ENCODE measurements at places on chromosomes 16 and 17.

- no peak for DNase-seq
Measured at GRCh38 chr17:12691173-12691572, 25.5 kb downstream of the MYOCD start.

GRCh38 chr16:19169082-19169639 lies 1.1 kb downstream of the SYT17 start:
- no peak for DNase-seq

DNA sequence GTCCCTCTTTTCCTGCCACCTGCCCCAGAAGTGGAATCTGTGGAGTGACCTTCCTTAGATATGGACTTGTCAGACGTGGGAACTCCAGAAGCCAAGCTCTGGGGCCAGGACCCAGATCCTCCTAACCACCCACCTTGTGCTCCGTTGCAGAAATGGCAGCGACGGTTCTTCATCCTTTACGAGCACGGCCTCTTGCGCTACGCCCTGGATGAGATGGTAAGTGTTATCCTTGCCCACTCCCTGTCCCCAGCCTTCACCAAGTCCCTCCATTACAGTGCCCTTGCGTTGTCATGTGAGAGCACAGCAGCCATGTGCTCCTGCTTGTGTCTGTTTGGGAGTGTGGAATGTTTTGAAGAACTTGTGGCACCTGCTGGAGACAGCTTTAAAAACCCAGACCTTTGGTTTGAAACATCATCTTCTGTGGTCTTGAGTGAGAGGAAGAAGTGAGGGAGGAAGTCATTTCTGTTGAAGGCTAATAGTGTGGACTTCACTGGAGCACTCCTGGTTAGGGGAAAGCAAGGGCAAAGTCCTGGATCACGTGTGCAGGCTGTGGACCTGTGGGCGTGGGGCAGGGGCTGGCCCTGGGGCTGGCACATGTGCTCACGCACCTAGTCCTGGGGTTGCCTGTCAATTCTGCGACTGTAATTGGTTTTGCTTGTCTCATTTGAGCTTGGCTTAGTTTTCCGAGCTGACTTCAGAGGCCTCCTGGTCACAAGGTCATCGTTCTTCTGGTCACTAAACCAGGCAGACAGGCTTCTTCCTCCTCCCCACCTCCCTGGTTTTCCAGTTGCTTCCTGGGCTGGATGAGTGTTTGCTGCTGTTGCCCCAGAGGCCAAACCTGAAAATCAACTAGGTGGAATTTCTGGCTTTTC lies 35.8 kb downstream of the MPRIP start:
- DNase-seq = no peak

- DNase-seq = no peak
Measured at GRCh38 chr16:10850478-10850850, 26.5 kb upstream of the CIITA start.

DNA sequence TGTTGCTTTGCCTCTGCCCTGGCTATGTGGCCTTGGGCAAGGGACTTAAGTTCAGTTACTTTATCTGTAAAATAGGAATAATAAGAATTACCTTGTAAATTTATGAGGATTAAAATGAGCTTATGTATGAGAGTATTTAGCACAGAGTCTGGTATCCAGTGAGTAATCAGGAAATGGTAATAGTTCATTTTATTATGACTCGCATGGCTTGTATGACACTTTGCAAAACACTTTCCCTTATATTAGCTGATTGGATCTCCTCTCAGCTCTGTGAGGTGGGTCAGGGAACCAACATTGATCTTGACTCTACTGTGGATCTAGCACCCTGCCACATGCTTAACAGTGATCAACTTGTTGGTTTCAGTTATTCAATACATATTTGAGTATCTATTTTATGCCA lies 8.3 kb upstream of the CDH3 start:
- no peak for DNase-seq

GRCh38 chr16:52581530-52581929 lies 34.6 kb upstream of the TOX3 start:
- DNase-seq = no peak

DNA sequence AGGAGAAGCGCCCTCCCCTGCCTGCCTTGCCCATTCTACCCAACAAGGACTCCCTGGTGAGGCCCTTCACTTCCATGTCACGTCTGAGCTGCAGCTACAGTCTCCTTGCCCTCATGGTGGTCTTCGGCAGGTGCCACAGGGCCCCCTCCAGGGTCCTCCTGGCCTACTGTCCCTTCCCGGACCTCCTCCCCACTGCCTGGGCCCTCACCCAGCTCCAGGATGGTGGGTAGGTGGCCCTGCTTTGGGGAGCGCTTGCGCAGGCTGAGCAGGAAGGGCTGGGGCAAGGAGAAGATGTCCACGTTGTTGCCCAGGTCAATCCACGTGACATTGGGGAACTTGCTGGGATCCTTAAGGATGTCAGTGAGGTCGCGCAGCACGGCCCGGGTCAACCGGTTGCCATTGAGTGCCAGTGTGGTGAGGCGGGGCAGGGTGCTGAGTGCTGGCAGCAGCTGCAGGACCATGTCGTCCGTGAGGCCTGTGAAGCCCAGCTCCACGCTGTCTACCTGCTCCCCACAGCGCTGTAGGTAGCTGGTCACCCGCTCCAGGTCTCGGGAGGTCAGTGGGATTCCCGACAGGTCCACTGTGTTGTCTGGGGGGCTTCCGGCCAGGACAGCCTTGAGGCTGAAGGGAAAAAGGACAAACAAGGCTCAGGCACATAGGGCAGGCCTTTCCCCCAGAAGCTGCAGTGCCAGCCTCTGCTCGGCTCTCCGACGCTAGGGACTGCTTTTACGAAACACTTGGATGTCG lies 28.3 kb downstream of the TRPV2 start:
- DNase-seq = no peak

DNA sequence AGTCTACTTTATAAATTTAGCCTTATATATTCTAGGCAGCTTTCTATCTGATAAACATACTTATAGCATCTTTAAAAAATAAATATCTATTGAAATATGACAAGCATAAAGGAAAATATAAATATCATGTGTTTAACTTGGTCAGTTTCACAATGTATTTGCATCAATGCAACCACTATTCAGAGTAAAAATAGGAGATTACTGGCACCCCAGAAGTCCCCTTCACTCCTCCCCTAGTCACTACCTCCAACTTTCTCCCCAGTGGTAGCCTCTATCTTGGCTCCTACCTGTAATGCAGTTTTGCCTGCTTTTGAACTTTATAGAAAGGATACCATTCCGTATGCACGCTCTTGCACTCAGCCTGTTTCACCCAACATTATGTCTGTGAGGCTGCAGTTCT lies 3.2 kb upstream of the NOD2 start:
- no peak for DNase-seq

GRCh38 chr16:26724189-26724588 lies 342.5 kb upstream of the C16orf82 start:
- no peak for DNase-seq

DNA sequence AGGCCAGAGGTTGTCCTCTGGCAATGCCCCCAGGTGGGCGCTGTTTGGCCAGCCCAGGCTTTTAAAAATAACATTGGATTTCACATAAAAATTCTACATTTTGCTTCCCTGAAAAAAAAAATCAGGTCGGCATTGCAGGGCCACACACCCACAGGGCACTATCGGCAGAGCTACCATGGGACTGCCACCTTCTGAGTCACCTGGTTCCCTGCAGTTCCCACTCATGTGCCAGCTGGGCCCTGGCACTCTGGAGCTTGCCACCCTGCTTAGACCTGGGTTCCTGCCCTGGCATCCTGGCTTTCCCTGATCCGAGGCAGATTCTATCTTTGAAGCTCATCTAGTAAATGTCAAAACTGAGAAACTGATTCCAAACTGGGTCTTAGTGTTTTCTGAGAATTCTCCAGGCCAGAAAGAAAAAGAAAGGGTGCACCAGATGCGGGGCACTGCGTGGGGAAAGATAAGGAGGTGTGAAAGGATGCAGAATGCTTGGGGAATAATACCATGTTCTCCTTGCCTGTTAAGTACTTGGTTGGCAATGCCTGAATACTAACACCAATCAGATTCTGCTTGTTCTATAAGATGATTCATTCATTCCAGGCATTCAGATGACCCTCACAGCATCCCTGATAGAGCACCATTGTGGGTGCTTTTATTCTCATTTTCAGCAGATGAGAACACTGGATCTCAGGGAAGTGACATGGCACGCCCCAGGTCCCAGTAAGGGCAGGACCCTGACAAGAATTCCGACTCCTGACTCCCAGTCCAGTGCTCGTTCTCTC lies 51.8 kb downstream of the RAI1 start:
- DNase-seq = peak; percentile 71

DNA sequence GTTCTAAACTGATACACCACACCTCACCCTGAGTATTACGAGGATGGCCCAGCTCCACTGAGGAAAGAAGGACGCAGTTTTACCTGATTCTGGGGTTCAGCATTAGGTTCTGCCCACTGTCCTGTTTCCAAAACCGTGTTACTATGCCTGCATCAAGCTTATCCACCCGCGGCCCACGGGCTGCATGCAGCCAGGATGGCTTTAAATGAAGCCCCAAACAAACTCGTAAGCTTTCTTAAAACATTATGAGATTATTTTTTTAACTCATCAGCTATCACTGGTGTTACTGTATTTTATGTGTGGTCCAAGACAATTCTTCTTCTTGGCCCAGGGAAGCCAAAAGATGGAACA lies 4.0 kb upstream of the CD300LG start:
- no peak for DNase-seq

GRCh38 chr16:79037521-79038373 lies 562.8 kb downstream of the MAF start:
- no peak for DNase-seq

DNA sequence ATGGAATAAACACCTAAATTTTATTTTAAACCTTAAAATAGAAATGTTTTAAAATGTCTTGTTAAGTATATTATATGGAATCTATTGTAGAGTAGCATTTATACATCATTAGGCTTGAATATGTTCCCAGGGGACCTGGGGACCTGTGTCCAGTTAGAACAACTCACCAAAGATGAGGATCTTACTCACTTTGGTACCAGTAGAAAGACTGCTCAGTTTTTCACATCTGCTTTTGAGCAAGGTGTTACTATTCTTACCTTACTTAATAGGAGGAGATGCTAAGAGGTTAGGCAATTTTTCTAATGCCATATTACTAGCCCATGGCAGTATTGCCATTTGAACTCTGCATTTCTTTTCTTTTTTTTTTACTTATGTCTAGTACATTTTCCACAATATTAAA lies 14.7 kb downstream of the STXBP4 start:
- no peak for DNase-seq

DNA sequence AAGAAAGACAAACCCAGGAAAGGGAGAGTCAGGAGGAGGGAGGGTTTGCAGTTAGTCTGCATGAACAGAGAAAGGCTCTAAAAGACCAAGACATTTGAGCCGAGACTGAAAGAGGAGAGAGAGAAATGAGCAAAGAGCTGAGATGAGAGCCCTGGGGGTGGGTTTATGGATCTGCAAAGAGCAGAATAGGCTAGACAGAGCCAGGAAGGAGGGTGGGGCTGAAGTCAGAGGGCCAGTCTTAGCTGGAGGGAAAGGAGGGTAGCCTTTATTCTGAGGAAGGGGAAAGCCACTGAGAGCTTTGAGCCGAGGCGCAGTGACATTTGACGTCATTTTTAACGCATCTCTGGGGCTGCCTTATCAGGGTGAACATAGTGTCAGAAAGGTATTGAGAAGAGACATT lies 85.7 kb upstream of the CDH13 start:
- no peak for DNase-seq

DNA sequence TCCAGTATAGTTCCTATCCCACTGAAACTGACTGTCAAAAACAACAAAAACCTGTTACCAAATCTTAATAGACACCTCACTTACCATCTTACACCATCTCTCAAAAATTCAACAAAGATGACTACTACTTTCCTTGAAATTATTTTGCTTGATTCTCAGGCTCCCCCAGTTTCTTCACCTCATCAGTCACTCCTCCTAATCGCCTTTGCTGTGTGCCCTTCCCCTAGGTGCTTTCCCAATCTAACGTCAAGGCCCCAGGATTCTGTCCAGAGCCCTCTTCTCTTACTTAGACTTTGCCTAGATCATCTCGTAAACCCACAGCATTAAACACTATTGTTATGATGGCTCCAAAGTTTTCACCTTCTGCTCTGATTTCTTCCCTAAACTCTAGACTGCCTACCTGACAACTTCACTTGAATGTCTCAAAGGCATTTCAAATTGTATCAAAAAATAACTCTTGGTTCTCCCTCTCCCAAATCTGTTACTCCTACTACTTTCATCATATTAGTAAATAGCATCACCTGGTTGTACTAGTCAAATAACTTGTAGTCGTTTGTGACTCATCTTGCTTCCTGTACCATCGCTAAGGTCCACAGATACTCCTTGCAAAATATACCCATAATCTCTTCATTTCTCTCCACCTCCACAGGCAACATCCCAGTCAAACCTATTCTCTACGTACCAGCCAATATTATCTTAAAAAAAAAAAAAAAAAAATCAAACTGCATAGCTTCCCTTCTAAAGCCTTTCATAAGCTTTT lies 18.0 kb downstream of the C16orf87 start:
- DNase-seq = no peak

- DNase-seq = no peak
Measured at GRCh38 chr17:81901167-81902022, 643 bp upstream of the NPB start.

- DNase-seq = no peak
Measured at GRCh38 chr17:61128661-61129115, 271.0 kb upstream of the TBX2 start.

DNA sequence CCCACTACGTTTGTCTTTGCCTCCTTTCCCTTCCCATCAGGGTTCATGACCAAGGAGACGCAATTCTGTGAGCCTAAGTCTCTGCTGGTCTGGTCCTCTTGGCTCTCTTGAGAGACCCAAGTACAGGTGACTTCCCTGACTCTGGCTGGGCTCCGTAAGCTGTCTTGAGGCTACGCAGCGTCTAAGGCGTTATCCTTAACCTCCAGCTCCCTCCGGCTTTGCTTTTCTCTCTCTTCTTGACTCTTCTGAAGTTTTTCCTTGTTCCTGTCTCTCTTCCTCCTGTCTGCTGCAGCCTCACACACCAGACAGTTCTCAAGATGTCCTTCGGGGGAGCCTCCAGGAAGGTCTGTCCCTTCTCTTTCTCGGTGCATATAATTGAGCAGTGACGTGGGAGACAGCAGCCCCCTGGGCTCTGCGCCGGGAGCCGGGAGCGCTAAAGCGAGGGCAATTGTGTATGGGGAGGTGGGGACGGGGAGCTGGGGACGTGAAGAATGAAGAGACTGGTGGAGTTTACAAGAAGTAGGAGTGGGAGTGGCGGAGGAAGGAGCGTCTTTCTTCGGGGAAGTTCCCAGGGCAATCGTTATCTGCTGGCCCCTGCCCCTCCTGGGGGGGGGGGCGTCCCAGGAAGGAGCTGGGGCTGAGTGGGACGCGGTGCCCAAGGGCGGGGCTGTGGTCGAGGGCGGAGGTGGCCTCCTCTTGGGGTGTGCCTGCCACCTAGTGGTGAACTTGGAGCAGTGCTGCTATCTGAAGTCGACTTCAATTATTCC lies 6.9 kb upstream of the PIRT start:
- peak; percentile 46 for DNase-seq

DNA sequence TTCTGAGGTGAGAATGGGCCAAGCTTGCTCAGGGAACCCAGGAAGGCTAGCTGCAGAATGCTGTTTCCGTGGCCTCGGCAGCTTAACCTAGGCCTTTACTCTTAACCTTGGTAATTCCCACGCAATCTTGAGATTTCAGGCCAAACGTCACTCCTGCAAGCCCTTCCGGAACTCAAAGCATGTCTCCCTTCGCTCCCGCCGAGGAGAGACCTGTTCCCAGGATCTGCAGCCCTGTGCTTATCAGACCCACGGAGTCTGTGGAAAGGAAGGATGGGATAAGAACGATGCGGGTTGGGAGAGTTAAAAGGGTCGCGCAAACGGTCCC lies 524 bp upstream of the ZFP3 start:
- no peak for DNase-seq

All from astrocyte of the spinal cord (primary cell).